A172 (cell line): ENCODE measurements at places on chromosomes 1 and 21. TPM values are rescaled to one million over a fixed set of nuclear protein-coding genes. Genes with fewer than 3 reads are reported as not detected.

DNA sequence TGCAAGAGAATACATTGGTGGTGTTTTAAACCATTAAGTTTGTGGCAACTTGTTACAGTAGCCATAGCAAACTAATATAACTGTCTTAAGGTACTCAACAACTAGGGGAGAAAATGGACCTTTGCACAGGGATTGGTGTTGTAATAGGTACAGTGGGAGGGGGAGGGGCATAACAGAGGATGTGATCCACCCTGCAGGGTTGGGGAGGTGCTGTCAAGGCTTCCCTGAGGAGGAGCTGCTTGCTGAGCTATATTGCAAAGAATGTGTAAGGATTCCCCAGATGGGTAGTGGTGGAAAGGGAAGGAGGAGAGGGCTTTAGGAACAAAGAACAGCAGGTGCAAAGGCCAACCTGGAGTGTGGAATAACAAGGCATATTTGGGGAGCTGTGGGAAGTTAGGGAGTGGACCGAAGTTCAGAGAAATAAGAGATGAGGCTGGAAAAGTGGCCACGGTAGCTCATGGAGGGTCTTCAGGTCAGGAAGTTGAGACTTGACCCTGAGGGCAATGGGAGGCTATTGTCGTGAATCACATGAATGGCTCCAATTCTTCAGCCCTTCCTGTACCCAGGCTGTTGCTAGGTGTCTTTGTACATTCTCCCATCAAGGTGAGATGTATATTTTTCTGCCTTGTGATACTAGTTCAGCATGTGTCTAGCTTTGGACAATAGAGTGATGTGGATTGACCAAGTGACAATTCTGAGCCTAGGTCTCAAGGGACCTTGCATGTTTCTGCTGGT lies 168.6 kb upstream of the CSF3R start:
- no peak for DNase-seq

DNA sequence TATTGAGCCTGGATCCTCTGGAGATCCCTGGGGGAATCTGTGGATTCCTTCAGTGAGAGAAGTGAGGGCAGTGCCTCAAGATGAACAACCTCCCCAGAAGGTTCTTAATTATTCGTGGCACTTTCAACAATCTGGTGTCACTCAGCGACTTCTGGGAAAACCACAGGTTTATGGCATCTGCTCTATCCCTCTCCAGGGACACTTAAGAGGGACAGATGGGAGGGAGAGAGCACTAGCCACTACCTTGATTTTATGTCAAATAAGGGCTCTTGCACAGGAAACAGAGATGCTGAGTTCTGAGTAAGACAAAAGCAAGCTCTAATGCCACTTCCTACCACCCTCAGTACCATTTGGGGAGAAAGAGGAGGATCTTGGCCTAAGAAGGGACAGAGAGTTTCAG lies 21.2 kb upstream of the CHI3L1 start:
- no peak for DNase-seq

DNA sequence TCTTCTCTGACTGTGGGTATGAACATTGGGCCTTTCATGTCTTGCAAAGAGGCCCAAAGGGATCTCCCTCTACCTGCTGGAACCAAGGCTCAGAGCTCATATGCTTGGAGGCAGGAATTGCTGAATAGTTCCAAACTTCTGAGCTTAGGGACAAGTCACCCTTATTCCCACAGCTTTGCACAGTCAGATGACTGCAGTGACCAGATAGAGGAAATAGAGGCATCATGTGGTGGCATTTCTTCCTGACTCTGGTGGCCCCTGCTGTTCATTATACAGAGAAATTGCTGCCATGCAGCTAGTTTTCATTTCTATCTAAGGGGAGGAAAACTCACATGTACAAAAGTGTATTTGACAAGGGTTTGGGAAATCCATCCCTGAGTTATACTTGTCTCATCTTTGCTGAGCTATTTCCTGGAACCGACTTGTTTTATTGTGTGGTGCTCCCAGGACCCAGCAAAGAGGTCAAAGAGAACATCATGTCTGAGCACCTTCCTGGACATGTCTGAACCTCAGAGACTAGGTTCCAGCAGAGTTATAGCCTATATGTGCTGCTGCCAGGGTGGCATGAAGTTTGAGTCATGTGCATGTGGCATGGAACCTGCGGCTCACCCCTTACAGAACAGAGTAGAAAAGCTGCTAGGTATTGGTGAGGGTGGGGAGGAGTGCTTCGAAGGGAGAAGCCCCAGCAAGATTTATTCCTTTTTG lies 131.2 kb downstream of the PIK3R3 start:
- DNase-seq, result no peak

DNA sequence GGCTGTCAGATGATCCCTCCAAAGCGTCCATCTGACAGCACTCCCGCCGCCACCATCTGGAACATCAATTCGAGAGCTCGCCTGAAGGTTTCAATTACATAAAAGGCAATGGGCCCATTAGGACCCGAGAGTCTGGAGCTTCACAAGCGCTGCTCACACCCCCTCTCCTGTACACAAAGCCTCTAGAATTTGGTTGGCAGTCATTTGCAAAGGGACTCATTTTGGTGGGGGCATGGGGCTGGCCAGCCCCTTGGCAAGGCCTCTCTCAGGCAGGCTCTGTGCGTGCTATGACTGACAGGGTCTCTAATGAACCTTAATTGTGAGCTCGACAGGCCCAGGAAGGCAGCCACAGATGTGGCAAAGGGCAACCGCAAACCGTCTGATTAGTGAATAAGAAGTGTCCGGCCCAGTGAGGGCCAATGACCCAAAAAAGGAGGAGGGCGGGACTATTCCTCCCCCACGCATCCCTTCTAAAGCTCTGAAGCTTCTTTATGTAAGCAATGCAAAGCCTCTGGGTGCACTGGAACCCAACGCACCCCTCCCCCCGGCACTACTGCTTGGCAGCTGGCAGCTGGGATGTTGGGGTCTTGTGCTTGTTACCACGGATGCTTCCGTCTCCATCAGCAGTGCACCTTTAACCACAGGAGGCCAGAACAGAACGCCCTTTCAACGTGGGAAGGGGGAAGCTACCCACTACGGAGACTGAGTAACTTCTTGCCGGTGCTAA lies 79.4 kb downstream of the CAPZB start:
- DNase-seq, result no peak

DNA sequence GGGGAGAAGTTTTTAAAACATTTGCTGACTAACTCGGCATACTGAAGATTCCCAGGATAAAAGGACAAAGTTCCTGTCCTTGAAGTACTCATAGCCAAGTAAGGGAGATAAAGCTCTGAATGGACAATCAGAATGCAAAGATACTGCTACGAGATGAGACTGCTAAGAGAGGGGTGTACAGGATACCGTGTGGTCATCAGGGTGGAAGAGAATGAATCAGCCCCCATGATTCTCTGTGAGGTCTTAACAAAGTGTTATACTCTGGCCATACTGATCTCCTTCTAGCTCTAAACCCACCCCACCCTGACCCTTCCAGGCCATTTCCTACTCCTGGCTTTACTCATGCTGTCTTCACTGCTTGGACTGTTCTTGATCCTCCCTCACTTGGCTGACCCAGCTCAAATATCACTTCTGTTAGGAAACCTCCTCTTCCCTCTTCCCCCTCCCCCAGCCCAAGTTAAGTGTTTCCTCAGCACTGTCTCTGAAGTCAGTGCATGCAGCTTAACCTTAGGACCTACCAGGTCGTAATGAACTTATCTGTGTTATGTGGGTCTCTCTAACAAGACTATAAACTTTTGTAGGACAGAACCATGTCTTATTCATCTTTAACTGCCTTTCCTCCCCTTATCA lies 15.8 kb upstream of the MAGOH start:
- no peak for DNase-seq

- DNase-seq, result peak; percentile 44
Measured at GRCh38 chr1:67618285-67619018, 66.5 kb upstream of the GADD45A start.

GRCh38 chr1:37363535-37363934 lies 110.8 kb upstream of the ZC3H12A start:
- no peak for DNase-seq

GRCh38 chr1:212683357-212683722 lies 16.3 kb downstream of the BATF3 start:
- DNase-seq, result no peak

DNA sequence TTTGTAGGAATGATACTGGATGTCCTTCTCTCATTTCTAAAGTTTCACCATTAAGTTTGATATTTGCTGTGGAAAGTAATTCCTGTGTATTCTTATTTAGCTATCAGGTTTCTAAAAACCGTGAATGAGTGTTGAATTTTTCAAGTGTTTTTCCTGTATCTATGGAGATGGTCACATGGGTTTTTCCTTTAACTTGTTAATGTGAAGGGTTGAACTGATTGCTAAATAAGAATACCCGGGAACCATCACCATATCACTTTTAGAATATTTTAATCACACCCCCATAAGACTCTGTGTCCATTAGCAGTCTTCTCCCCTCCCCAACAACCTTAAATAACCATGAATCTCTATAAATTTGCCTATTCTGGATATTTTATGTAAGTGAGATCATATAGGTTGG lies 16.5 kb upstream of the ASAP3 start:
- no peak for DNase-seq

DNA sequence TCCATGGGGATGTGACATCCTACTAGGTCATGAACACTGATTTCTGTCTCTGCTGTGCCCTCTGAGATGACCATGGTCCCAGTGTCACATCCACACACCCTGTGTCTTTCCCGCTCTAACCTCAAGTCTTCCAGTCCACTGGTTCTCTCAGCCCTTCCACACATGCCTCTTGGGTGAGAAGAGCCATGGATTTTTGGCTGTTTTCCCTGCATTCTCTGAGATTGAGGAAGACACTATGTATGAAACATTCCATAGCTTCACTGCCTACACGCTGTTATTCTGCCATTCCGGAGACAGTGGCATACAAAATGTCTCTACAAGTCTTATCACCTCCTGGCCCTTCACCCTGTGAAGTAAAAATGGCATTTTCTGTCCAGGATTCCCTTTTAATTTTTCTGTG lies 247.3 kb downstream of the BACH1 start:
- no peak for DNase-seq

DNA sequence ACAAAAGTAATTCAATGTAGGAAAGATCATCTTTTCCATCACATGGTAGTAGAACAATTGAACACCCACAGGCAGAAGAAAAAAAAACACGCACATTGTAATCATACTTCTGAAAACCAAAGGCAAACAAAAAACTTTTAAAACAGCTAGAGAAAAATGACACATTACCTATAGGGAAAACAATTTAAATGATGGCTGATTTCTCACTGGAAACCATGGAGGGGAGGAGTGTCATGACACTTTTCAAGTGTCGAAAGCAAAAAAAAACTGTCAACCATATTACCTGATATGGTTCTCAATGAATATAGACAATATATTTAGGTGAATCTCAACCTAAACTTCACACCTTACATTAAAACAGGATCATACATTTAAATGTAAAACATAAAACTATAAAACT lies 776 bp upstream of the SLAMF7 start:
- DNase-seq, result no peak

DNA sequence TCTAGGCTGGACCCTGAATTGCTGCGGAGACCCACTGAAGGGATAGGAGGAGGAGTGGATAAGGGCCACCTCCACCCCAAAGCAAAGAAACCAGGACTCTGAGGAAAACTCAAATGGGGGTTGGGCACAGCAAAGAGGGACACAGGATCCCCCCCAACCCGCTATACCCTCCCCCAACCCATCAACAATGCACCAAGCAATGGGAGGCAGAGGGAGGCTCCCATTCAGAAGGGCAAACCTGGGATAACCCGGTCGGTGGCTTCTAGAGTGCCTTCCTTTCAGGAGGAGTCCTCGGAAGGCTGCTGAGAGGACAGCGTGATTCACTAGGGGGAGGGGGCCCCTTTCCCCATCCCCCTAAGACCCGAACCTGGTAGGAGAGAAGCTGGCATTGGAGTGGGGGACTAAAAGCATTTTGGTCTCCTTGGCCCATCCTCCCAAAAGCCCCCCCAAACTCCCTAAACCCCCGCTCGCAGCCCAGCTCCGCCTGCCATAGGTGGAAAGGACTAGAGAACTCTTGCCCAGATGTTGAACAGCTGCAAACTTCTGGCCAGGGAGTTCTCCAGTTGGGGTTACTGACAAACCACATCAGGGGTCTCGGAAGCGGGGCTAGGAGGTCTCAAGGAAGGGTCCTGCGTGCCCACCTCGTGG lies 1.3 kb downstream of the MEF2D start:
- no peak for DNase-seq

DNA sequence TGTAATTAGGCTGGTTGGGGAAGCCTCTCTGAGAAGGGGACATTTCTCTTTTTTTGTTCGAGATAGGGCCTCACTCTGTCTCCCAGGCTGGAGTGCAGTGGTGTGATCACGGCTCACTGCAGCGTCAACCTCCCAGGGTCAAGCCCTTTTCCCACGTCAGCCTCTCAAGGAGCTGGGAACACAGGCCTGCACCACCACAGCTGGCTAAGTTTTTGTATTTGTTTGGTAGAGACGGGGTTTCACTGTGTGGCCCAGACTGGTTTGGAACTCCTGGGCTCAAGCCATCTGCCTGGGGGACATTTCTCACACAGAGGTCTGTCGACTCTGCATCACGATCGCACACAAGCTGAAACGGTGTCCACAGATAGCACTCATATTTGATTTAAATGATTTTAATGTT lies 39.7 kb downstream of the HUNK start:
- DNase-seq, result no peak

GRCh38 chr1:117568999-117569398 lies 36.8 kb upstream of the TENT5C start:
- no peak for DNase-seq

OR2L5 gene
- not detected in 2 replicates for total RNA-seq

LCE2C gene
- not detected in 2 replicates for total RNA-seq

FYB2 gene
- 0.14 TPM in 1 of 2 replicates, not detected in the other for total RNA-seq

HTR1D gene
- total RNA-seq, result 4.4 and 4.6 TPM in 2 replicates

CRB1 gene
- not detected in 2 replicates for total RNA-seq

CXADR gene
- 4.3 and 5.3 TPM in 2 replicates for total RNA-seq

CELA3B gene
- total RNA-seq, result not detected in 2 replicates

C8A gene
- not detected in 2 replicates for total RNA-seq

HSD3B1 gene
- not detected in 2 replicates for total RNA-seq

TMEM54 gene
- 47.5 and 76.9 TPM in 2 replicates for total RNA-seq
